ENCODE measurements at places on chromosomes 11 and 22.

- DNase-seq, result no peak
Measured at GRCh38 chr11:1447845-1448825, 38.4 kb downstream of the MOB2 start.

GRCh38 chr11:115188188-115188897, 315.9 kb downstream of the CADM1 start:
- DNase-seq, result no peak

- no peak for DNase-seq
Measured at GRCh38 chr11:9888938-9889337, 225.1 kb downstream of the SWAP70 start.

- DNase-seq, result no peak
Measured at GRCh38 chr11:128595775-128596174, 8.4 kb upstream of the ETS1 start.

DNA sequence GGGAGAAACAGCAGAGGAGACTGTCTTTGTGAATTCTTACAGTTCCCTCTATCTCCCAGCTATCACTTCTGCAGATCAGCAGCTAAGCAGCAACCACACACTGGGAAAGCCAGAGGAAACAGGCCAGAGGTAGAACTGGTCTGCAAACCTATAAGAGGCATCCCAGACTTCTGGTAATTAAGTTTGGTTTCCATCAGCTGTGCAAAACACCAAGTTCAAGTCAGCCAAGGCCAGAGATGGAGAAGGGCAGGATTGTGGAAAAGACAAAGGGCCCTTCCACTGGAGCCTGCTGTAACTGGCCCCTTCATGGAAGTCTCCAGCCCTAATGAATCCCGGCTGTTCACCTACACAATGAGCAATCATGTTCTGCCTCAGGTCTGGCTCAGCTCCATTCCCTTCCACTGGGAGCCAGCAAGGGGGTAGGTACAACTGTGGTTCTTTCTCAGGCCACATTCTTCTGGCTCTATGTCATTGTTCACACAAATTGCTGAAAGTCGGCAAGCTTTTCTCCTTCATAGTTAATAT, 4.6 kb upstream of the PAMR1 start:
- no peak for DNase-seq

GRCh38 chr11:1414650-1415049, 24.9 kb downstream of the BRSK2 start:
- DNase-seq, result no peak

DNA sequence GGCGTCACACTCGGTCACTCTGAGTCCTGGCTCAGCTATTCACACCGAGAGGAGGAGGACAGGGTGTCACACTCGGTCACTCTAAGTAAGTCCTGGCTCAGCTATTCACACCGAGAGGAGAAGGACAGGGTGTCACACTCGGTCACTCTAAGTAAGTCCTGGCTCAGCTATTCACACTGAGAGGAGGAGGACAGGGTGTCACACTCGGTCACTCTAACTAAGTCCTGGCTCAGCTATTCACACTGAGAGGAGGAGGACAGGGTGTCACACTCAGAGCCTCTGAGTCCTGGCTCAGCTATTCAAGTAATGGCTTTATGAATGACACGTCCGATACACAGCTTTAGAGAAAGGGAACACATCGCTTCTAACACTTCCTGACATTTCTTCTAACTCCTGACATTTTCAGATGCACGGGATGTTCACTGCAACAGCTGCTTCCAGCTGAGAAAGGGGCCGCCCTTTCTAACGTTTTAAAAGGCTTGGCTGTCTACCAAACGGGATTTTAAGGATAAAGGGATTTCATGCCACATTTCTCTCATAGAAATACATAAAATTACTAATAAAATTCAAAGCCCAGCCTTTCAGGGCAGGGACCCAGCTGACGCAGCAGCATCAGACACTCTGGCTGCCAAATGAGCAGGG, 28.1 kb downstream of the DRD4 start:
- DNase-seq, result no peak

DNA sequence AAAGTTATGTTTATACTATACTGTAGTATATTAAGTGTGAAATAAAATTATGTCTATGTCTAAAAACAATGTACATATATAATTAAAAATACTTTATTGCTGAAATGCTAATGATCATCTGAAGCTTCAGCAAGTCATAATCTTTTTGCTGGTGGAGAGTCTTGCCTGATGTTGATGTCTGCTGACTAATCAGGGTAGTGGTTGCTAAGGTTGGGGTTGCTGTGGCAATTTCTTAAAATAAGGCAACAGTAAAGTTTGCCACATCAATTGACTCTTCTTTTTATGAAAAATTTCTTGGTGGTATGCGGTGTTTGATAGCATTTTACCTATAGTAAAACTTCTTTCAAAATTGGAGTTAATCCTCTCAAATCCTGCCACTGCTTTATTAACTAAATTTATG, 21.4 kb downstream of the INSC start:
- DNase-seq, result no peak

- no peak for DNase-seq
Measured at GRCh38 chr11:69499186-69499917, 17.9 kb downstream of the LINC01488 start.

GRCh38 chr11:135075740-135076139, 663.7 kb upstream of the B3GAT1 start:
- peak; percentile 21 for DNase-seq

DNA sequence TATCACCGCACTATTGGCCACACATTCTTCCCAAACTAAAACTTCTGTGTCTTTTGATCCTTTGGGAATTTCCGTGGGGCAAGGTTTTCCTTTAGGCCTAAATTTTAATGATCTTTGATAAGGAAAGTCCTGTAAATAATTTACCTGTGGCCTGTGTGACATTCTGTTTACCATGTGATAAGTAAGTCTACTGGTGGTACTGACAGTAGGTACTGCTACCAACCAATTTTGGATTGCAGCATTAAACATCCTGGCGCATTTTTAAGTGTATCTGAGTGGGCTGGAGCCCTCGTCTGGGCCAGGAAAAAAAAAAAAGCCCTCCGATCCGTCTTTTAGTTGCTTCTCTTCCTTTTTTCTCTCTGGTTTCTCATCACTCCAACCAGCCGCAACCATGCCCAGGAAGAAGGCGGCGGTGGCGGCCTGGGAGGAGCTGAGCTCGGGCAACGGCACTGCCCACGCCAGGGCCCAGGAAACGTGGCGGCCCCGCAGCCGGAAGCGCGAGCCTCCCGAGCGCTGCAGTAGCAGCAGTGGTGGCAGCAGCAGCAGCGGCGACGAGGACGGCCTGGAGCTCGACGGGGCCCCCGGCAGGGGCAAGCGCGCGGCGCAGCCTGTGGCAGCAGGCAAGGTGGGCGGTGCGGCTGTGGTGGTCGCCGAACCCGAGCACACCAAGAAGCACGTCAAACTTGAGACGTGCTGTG, 33.6 kb downstream of the ASRGL1 start:
- DNase-seq, result peak; percentile 29

DNA sequence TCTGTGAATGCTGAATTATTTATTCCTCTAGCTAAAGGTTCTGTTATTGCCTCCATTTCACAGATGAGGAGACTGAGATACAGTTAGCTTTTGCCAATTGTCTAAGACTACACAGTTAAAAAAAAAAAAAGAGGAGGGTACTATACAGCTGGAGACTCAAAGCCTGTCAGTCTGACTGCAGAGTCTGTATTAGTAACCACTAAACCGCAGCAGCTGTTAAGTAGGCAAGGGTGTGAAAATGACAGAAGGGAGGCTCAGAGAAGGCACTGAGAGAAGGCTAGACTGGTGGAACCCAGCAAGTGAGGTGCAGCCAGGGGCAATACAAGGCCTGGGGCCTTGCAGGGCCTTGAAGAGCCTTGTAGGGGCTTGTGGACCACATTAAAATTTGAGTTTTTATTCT, 181.2 kb downstream of the CSNK2A3 start:
- DNase-seq, result no peak

GRCh38 chr22:24969560-24970301, 17.2 kb downstream of the KIAA1671 start:
- DNase-seq, result no peak

- DNase-seq, result no peak
Measured at GRCh38 chr22:17781319-17782031, 7.2 kb upstream of the BID start.

DNA sequence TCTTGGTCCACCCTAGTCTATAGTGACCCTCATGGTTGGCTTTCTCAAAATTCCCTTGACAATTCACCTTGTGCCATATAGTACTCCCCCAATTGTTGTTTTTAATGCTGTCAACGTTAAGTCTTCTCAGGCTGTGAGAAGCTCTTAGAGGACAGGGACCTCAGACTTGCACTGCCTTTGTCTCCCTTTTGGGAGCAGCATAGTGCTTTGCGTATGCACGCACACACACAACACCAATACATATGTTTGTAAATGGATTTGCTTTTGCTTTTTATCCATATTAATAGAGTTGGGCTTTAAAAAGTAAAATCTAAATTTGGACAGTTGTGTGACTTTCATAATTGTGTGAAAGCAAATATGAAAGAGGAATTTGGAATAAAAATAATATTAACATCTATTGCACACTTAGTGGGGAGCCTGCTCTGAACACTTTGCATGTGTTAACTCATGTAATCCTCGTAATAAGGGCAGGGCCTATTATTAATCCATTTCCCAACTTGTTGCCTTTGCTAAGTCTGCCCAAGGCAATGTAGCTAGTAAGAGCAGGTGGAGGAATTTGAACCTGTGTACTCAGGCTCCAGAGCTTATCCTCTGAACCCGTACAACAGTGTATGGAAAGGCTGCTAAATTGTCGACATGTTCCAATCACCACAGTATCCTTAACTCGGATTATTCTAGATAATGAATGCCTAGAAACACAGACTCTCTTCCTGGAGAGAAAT, 257.7 kb upstream of the NARS2 start:
- DNase-seq, result no peak

DNA sequence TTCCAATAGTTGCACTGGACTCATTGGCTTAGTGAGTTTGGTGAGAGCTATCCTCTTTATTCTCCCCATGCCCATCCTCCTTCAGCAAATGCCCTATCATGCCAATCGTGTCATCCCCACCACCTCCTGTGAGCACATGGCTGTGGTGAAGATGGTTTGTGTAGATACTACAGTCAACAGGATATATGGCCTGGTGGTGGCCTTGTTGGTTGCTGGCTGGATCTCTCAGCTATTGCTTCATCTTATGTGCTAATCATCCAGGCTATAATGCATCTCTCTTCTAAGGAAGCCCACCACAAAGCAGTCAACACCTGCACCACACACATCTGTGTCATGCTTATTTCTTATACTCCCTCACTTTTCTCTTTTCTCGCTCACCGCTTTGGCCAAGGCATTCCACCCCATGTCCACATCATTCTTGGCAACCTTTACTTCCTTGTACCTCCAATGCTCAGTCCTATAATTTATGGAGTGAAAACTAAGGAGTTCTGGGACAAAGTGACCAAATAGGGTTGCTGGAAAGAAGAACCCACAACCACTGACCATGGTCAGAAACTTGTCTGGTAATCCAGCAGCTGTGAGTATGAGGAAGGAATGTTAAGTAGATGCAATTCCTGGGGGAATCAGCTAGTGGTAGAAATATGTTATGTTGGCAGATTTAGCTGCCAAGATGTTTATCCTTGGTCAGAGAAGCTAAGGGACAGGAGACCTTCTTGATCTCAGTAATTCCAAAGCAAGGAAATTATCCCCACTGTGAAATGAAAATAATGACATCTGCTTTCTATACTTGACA, 16.3 kb upstream of the OR56B1 start:
- DNase-seq, result no peak

GRCh38 chr22:50134481-50134880, 36.0 kb upstream of the PANX2 start:
- no peak for DNase-seq

GRCh38 chr11:103325686-103326069, 216.5 kb downstream of the DYNC2H1 start:
- DNase-seq, result no peak

DNA sequence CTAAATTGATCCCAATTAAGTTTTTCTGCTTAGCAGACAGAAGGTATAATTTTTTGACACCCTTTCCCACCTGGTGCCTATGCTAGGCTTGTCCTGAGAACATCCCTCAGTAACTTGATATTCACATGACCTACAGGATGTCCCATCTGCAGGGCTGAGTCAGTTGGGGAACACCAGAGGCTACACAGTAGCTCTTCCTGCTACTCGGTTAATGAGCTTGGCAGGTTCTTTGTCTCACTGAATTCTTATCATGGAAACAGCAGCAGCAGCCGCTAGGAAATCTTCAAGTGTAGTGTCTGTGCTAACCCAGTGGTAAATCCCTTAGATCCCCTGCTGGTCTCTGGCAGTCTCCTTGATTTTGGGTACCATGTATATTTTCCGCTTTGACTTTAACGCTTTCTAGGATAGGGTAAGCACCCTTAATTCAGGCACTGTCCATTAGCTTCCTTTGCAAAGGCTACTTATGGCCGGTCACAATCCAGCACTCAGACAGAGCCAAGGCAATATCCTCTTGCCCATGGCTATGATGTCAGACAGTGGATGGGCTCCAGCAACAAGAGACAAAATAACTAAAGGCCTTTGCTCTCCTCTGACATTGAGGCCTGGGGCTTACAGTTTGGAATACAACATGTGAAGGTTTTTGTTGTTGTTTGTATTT, 8.5 kb downstream of the MRPL16 start:
- DNase-seq, result no peak

DNA sequence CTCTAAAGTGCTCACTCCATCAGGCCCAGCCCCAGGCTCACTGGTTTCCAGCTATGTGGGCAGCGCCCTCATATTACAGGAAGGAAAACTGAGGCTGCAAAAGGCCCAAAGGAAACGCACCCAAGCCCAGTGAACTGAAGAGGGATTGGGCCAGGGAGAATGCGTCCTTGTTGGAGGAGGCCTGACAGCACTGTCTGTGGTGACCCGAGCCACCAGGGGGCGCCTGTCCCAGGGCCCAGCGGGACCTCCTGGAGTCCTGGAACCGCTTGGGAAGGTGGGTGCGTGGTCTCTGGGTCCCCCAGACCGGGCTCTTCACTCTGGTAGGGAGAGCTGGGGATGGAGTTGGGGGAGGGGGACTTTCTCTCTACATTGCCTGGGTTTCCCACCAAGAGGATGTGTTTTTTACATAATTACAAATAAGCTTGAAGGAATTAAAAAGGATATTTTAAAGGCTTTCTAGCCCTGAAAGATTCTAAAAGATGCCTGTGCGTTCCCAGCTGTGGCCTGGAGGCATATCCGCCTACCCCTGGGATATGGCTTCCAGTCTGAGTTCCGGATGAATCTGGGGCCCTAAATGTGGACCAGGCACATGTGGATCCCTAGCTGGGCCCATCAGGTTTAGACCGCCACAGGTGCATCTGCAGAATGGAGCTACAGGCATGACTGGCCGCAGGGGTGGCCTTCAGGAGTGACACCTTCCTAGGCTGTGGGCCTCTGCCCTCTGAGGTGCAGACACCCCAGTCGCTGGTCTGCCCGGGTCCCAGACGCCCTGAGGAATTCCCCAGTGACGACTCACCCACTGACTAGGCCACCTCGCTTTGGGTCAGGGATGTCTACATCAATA, 4.2 kb downstream of the SPI1 start:
- peak; percentile 54 for DNase-seq

- DNase-seq, result no peak
Measured at GRCh38 chr11:59028105-59028504, 58.0 kb upstream of the GLYATL1B start.
